ENCODE measurements at places on chromosomes 2 and 18.

DNA sequence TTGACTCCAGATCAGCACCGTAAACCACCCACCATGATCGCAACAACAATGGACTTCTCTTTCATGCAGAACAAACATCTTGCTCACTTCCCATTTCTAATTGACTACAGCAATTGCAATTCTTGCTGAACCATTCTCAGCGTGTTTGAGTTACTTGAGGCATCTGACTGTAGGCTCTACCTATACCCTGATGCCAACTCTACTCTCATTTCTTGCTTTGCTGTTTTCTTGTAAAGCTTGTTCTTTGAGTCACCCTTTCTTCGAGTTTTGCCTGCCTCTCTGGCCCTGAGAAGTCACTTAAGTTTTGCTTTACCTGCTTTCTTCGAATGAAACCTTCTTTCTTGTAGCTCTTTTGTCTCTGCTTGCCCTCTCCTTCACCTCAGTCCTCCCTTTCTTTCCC, 160.5 kb upstream of the RND3 start:
- no peak for DNase-seq

- DNase-seq: peak; percentile 51
Observed at GRCh38 chr2:63051795-63052333, 1.2 kb downstream of the OTX1 start.

DNA sequence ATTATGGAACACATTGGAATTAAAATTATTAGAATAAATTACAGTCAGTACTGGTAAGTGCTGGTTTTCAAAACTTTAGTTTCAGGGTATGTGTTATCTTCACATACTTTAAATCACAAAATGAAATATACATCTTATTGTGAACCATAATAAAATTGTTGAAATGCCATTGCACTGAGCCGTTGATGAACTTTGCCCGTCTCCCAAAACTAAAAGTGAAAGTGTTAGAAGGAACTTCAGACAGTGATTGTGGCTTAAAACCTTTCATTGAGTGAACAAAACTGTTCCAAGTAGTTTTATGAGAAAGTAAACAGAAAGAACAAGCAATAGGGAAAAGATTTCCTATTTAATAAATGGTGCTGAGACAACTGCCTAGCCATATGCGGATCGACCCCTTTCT, 811.6 kb downstream of the PLCL1 start:
- DNase-seq: no peak

- DNase-seq: no peak
Observed at GRCh38 chr2:9405636-9406035, 17.7 kb downstream of the ITGB1BP1 start.

- no peak for DNase-seq
Observed at GRCh38 chr2:162317058-162317742, 1.3 kb downstream of the IFIH1 start.

GRCh38 chr2:229409751-229410181, 138.7 kb upstream of the PID1 start:
- no peak for DNase-seq

GRCh38 chr2:227031379-227031778, 132.6 kb downstream of the COL4A4 start:
- DNase-seq: no peak

DNA sequence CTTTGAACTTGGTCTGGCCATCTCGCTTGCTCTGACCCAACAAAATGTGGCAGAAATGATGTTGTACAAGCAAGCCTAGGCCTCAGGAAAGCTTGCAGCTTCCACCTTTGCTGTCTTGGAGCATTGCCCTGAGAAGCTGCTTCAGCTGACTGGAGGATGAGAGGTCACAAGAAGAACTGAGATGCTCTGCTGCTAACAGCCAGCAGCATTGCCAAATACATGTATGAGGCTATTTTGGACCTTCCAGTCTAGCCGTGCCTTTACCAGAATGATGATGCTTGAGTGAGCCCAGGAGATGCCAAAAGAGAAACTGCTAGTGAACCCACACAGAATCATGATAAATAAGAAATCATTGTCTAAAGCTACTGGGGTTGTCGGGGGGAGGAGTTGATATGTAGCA, 13.2 kb upstream of the ITGAV start:
- DNase-seq: no peak

DNA sequence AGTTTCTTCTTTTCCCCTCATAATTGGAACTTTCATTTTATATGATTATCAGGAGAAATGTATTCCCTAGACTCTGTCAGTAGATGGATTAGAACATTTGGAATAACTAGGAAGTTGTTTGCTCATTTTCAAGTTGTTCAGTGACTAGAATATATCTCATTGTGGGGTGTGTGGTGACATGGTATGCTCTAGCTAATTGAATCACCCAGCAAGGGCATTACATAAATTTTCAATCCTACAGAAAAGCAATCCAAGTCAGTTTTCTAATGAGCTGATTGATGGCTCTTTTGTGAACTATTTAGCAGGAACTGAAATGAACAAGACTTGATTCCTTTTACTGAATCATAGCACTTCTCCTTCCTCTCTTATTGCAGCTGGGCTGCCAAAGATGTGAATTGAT, 461.4 kb downstream of the TGIF1 start:
- no peak for DNase-seq

- peak; percentile 85 for DNase-seq
Observed at GRCh38 chr2:9799729-9800632, 43.3 kb upstream of the TAF1B start.

DNA sequence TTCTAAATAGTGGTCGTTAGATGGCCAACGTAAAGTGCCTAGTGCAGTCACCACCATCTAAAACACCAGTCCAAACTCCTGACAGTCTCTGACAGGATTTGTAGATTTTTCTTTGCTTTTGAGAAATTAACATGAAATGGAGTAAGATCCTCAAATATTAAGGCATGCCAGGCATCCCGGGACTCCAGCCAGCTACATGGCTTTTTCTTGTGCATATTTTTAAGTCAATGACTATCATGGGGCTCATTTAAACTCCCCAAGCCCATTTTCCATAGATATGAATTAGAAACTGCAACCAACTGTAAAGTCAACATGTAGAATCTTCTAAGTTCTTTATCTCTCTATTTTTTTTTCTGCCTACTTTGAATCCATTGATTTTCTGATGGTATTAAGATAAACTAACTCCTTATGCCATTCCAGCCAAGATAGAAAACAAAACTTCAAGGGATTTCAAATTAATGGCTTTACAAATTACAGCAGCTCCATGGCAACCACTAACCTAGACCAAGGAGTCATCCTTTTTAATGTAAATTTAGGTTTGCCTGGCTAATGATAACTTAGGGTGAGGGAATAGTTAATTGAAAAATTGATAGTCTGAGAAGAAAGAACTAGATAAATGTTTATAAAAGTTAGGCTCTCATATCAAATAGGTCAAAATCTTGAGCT, 764.1 kb upstream of the NXPH2 start:
- no peak for DNase-seq

GRCh38 chr2:242029422-242030225, 160.1 kb downstream of the RTP5 start:
- no peak for DNase-seq

DNA sequence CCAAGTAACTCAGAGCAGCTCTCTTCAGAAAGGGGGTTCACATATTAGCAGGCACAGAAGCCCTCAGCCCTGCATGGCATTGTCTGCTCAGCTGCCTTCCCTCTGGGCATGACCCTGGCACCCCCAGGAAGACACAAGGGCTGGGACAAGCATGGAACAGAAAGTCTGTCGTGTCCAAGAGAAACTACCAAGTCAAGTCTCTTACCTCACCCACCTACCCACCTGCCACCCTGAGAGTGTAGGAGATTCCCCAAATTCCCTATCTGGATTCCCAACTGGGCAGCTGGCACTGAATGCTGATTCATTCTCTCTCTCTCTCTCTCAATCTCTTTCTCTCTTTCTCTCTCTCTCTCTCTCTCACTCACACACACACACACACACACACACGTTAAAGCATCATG, 21.6 kb downstream of the SMAD7 start:
- DNase-seq: no peak

- no peak for DNase-seq
Observed at GRCh38 chr2:230669386-230669950, 43.2 kb upstream of the CAB39 start.

- DNase-seq: no peak
Observed at GRCh38 chr2:72921088-72921851, 4.0 kb downstream of the EMX1 start.

DNA sequence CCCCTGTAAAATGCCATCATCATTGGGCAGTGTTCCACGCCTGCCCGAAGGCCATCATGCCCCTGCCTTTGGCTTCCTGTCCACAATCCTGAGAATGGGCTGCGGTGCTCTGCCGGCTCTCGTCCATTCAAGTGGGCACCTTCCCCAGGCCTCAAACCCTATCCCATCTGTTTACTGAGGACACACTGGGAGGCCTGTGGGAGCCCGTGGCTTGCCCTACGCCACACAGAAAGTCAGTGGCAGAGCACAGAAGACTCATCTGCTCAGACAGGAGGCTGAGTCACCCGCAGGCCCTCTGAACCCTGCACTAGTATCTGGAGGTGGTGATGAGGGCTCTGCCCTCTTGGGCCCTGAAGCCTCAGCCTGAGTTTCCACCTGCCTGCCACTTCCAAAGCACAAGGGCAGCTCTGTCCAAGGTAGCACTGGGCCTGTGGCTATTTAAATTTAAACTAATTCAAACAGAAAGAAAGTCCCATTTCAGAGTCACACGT, 19.1 kb upstream of the ANKRD53 start:
- no peak for DNase-seq

- no peak for DNase-seq
Observed at GRCh38 chr18:44732599-44732998, 51.9 kb downstream of the SETBP1 start.

DNA sequence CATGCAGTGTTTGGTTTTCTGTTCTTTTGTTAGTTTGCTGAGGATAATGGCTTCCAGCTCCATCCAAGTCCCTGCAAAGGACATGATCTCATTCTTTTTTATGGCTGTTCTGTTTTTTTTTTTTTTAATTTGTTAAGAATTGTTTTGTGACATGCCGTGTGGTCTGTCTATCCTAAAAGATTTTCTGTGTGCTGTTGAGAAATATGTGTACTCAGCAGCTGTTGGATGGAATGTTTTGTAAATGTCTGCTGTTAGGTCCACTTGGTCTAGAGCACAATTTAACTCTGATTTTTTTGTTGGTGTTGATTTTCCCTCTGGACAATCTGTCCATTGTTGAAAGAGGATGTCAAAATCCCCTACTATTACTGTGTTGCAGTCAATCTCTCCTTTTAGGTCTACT, 80.4 kb upstream of the WDR75 start:
- no peak for DNase-seq

DNA sequence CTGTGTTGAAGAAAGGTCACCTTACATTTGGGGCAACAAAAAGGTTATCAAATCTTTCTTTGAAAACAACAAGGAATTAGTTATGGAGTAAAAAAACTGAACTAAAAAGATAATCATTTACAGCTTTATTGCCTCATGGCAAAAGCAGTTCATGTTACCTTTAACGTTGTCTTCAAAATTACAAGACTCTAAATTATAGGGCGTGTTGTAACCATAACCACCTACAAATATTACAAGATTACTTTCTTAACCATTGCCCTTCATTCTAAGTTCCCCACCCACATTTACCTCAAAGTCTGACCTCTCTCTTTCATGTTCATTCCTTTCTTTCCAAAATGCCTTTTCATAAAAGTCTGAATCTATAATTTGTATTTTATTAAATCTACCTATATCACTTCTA, 74.6 kb upstream of the LRATD1 start:
- DNase-seq: no peak

DNA sequence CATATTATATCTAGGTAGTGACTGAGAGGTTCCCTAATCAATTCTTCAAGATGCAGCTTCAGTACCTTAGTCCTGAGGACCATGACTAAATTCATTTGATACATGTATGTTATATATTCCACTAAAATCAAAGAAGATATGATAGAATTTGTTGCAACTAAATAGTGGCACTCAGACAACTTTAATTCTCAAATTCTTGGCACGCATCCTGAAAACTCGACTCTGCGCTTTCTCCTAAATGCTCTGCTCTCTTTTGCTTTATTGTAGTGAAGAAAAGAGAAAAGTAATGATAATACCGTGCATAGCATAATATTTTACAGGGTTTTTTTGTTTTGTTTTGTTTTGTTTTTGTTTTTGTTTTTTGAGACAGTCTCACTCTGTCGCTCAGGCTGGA, 475.3 kb downstream of the ARHGAP15 start:
- DNase-seq: no peak

Data from B cell (primary cell).